ENCODE measurements at places on chromosomes 11 and 22. TPM values are rescaled to one million over a fixed set of nuclear protein-coding genes. Genes with fewer than 3 reads are reported as not detected.

DNA sequence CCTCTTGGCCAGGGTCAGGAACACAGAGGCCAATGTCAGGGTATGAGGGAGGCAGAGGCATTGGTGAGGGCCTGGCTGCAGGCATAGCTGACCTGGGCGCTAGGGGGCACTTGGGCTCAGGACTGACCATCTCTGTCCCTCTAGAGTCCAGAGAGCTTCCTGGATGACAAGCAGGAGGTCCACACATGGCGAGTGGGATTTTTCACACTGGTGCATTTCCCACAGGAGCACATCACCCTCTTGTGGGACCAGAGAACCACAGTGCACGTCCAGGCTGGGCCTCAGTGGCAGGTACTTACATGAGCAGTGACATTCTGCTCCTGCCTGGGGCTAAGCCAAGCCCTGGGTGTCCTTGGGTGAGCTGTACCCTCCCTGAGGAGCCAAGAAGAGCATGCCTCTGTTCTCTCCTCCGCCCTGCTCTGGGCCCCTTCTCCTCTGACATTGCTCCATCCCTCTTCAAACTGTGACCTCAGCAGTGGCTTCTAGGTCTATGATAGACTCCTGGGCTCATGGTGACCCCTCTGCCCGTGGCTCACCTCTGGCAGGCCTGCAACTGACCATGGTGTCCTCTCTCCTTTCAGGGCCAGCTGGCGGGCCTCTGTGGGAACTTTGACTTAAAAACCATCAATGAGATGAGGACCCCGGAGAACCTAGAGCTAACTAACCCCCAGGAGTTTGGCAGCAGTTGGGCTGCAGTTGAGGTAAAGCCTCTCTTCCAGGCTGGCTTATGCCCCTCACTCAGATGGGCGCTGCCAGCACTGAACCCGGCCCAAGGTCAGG, 46.6 kb downstream of the OTOG start:
- H3K4me3 ChIP-seq, result no peak overlapping the region
- peaks cover 3% of the 10 kb centered on the region for H3K27me3 ChIP-seq
- no peak for DNase-seq
- no peaks in the 10 kb centered on the region for H3K36me3 ChIP-seq

GRCh38 chr22:30978304-30978962, 9.4 kb downstream of the TUG1 start:
- H3K36me3 ChIP-seq, result peaks cover 58% of the 10 kb centered on the region
- no peak overlapping the region for H3K27ac ChIP-seq
- no peaks in the 10 kb centered on the region for H3K27me3 ChIP-seq
- DNase-seq, result no peak
- no peak overlapping the region for H3K4me3 ChIP-seq

DNA sequence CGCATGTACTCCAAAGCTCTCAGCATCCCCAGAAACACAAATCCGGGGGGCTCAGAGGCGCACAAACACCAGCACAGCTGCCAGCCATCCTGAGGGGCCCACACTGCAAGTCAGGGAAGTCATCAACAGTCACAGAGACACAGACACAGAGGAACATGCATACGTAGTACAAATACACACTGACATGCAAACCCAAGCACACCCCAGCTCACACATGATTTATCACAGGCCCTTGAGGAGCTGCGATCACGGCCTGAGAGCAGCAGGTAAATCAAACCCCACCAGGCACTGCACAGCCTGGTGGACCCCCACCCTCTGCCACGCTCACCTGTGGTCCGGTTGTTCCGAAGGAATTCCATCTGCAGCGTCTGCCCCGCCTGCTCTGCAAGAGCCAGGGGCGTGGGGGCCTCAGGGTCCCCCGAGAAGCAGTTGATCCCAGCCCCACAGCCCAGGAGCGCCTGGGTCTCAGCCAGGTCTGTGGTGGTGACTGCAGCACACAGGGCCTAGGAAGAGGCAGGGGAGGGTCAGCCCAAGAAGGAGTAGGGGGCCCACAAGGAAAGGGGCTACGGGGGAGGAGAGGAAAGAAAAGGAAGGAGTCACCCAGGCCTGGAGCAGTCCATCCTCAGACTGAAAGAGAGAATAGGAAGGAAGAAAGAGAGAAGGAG, 28.5 kb upstream of the PDE2A start:
- no peaks in the 10 kb centered on the region for H3K4me1 ChIP-seq
- H3K36me3 ChIP-seq, result peaks cover 13% of the 10 kb centered on the region
- H3K4me3 ChIP-seq, result no peak overlapping the region
- H3K27ac ChIP-seq, result no peak overlapping the region

GRCh38 chr22:50308986-50309600, 1.6 kb upstream of the PLXNB2 start:
- H3K36me3 ChIP-seq, result no peaks in the 10 kb centered on the region
- peaks cover 17% of the 10 kb centered on the region for H3K4me1 ChIP-seq
- no peak overlapping the region for H3K4me3 ChIP-seq
- H3K27ac ChIP-seq, result no peak overlapping the region
- DNase-seq, result no peak

DNA sequence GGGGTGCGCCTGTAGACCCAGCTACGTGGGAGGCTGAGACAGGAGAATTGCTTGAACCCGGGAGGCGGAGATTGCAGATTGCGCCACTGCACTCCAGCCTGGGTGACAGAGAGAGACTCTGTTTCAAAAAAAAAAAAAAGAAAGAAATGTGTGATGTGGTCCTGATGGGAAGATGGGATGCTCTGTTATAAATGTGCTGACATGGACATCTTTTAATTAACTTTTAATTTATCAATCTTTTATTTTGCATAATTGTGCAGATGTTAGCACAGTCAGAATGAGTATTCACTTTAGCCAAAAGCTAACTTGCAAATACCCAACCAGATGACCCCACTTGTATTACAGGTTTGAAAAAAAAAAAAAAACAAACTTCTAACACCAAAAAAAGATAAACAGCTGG, 23.8 kb upstream of the USP47 start:
- DNase-seq, result no peak
- no peak overlapping the region for H3K27ac ChIP-seq
- H3K4me3 ChIP-seq, result no peak overlapping the region
- no peaks in the 10 kb centered on the region for H3K36me3 ChIP-seq
- H3K4me1 ChIP-seq, result no peaks in the 10 kb centered on the region
- H3K27me3 ChIP-seq, result peaks cover 10% of the 10 kb centered on the region

DNA sequence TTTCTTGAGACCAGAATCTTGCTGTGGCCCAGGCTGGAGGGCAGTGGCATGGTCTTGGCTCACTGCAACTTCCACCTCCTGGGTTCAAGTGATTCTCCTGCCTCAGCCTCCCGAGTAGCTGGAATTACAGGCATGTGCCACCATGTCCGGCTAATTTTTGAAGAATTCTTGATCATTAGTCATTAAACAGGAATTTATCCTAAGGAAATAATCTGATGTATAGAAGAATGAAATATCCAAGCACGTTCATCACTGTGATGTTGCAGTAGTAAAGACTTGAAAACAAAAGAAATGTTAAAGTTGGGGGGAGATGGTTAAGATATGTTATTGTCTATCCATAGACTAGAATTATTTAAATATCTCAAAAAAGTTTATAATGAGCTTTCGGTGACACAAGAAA, 23.6 kb downstream of the CBL start:
- peaks cover 27% of the 10 kb centered on the region for H3K36me3 ChIP-seq
- no peak overlapping the region for H3K4me3 ChIP-seq
- peaks cover 30% of the 10 kb centered on the region for H3K4me1 ChIP-seq

GRCh38 chr11:130652671-130653335, 204.4 kb downstream of the ADAMTS15 start:
- DNase-seq, result no peak
- H3K4me3 ChIP-seq, result no peak overlapping the region
- H3K27ac ChIP-seq, result no peak overlapping the region

GRCh38 chr11:109788948-109789490, 304.2 kb upstream of the ZC3H12C start:
- H3K27me3 ChIP-seq, result no peaks in the 10 kb centered on the region
- H3K36me3 ChIP-seq, result no peaks in the 10 kb centered on the region
- H3K27ac ChIP-seq, result no peak overlapping the region
- no peak for DNase-seq
- H3K4me1 ChIP-seq, result no peaks in the 10 kb centered on the region
- no peak overlapping the region for H3K4me3 ChIP-seq

- no peaks in the 10 kb centered on the region for H3K27me3 ChIP-seq
- H3K36me3 ChIP-seq, result peaks cover 46% of the 10 kb centered on the region
- H3K27ac ChIP-seq, result no peak overlapping the region
- H3K4me3 ChIP-seq, result no peak overlapping the region
- no peak for DNase-seq
- H3K4me1 ChIP-seq, result no peaks in the 10 kb centered on the region
Observed at GRCh38 chr11:72010529-72011233, 12.0 kb downstream of the IL18BP start.

GRCh38 chr22:50691521-50691920, 18.9 kb downstream of the SHANK3 start:
- peaks cover 18% of the 10 kb centered on the region for H3K4me1 ChIP-seq
- H3K4me3 ChIP-seq, result no peak overlapping the region

DNA sequence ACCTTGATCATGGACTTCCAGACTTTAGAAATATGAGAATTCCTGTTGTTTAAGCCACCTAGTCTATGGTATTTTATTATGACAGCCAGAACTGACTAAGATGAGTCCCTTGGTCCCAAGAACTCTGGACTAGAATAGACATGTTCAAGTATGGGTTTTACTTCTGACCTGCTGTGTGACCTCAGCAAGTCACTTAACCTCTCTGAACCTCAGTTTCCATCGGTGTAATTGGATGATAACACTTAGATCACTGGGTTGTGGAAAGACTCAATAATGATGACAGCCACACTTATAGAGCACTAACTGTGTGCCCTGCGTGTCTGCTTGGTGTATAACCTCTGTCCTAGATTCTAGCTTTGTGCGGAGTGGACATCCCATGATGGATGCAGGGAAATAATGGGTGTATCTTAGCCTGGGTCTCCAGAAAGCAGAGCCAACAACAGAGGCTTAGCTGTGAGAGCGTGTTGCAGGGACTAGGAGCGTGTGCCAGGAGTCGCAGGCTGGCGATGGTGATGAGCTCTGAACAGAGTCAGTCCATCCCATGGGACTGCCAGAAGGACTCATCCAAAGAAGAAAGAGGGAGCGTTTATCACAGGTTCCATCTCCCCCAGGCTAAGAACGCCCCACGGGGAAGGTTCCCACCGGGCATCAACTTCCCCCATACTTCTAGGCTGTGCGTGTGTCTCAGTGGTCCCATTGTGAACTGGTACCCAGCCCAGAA, 93.2 kb upstream of the TP53I11 start:
- H3K27ac ChIP-seq, result no peak overlapping the region
- DNase-seq, result no peak
- peaks cover 4% of the 10 kb centered on the region for H3K4me1 ChIP-seq
- no peaks in the 10 kb centered on the region for H3K27me3 ChIP-seq
- H3K4me3 ChIP-seq, result no peak overlapping the region

Gene LGR4
- 0.29 TPM for total RNA-seq

Gene GLYATL2
- total RNA-seq, result not detected

Gene CARD18
- not detected for total RNA-seq

Gene VWA5A
- 4.8 TPM for total RNA-seq

Gene ACP2
- total RNA-seq, result 26.0 TPM
